ENCODE measurements at places on chromosomes 13 and 19.

DNA sequence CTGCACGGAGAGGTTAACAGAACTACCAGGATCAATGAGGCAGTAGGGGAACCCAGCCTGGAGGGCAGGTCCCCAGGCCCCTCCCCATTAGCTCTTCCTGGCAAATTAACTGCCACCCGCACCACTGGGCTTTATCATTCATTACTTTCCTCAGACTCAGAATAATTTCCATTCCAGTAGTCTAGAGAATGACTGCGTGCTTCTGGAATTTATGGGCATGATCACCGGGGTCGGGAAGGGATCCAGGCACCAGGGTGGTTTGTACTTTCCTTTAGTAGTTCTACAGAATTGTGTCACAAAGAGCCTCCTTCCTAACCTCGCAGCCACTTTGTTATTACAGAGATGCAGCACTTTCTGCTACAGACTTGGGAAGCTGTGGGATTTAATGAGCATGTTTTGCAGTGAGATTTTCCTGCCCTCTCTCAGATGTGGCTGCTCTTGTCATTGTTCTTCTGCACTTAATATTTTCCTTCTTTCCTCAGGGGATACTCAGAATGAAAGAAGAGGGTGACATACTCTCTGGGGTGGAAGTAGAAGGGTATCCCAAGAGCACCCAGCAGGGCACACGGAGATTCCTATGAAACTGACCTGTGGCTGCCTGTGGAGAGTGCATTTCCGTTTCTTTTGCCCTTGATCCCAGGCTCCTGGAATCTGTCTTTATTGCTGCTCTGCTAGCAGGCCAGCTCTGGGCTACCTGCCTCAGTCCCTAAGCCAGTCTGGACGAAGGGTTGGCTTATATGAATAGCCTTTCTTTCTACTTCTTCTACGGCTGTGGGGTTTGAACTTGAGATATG, 285.0 kb upstream of the SLC10A2 start:
- ATAC-seq = no peak

GRCh38 chr13:111663953-111664421, 343.5 kb downstream of the TEX29 start:
- ATAC-seq = no peak

GRCh38 chr19:48756686-48757085, 1.4 kb downstream of the FGF21 start:
- no peak for ATAC-seq

DNA sequence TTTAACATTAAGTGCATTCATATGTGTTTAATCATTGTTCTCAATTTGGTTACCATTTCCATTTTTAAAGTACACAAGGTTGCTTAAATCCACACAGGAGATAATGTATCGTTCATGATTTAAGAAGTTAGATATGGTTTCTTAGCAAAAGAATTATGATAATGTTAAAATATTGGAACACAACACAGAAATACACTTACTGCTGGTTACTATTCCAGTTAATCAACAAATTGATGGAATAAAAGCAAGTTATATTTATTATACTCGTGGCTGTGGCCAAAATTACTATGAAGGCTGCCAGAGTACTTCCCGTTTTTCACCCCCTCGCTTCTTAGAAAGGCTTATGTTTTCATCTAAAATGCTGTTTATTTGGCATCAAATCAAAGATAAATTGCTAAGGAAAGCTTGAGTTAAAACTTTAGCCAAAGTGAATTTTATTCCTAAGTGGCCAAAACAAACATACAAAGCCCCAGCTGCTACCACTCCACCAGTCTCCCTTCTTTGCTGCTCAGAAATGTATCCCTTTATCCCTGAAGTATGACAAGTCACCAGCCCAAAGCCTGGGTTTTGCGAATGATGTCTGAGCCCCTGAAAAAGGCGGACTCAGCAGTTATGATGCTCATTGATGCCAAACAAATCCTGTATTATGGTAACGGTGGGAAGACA, 27.7 kb downstream of the LCP1 start:
- no peak for ATAC-seq

DNA sequence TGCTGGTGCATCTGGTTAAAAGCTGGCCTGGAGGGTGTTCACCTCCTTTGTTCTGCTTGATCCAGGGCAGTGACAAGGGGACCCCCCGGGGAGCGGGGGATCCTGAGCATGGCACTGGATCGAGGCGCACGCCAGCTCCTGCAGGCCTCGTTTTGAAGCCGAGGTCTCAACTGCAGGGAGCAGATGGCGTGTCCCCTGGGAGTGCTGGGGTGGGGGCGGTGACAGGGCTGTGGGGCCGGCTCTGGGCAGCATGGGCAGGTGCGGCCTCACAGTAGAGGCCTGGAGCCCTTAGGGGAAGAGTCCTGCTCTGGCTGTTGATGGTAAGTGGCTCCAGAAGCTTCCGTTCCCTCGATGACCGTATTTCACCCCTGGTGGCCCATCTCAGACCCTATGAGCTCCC, 51.8 kb downstream of the CRTC1 start:
- no peak for ATAC-seq

All from activated T-helper 17 cell treated with anti-CD3 and anti-CD28 coated beads, Interleukin-2, amount 50 U/mL, for 72 hours (primary cell).